Natural killer cell (primary cell): ENCODE measurements at places on chromosomes 5 and 9.

- no peaks in the 10 kb centered on the region for H3K36me3 ChIP-seq
- H3K27ac ChIP-seq = no peak overlapping the region
- H3K27me3 ChIP-seq = no peaks in the 10 kb centered on the region
- no peak overlapping the region for H3K4me3 ChIP-seq
- no peak for DNase-seq
- no peaks in the 10 kb centered on the region for H3K4me1 ChIP-seq
Measured at GRCh38 chr9:89778100-89779090, 173.6 kb downstream of the GADD45G start.

DNA sequence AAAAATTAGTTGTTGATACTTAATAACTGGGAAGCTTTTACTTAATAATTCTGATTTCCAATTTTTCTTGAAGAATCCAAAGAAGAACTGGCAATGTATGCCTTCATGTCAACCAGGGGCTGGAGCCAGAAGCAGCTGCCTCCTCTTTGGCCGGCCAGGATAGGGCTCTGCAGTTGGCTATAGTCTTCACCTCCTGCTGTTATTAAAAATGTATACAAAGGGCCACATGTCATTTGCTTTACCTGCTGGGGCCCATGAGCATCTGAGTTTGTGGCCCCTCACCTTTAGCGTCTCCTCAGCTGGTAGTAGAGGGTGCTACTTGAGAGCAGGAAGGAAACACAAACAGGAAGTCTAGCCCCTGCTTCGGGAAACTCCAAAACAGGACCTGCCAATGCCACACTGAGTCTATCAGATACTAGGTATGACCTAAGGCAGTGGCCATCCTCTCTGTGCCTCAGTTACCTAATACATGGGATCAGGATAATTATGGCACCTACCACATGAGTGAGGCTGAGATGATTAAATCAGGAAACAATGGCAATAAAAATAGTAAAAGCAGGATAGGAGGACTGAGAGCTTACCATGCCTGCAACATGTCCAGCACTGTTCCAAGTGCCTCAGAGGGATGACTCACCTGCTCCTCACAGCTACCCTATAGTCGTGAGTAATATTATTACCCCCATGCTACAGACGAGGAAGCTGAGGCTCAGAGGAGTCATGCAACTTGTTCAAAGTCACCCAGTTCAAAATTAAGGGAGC lies 21.3 kb downstream of the CCDC69 start:
- peak overlapping the region; percentile 50 for H3K27ac ChIP-seq
- H3K4me3 ChIP-seq = no peak overlapping the region
- H3K27me3 ChIP-seq = no peaks in the 10 kb centered on the region
- peaks cover 54% of the 10 kb centered on the region for H3K36me3 ChIP-seq
- H3K4me1 ChIP-seq = peaks cover 23% of the 10 kb centered on the region

DNA sequence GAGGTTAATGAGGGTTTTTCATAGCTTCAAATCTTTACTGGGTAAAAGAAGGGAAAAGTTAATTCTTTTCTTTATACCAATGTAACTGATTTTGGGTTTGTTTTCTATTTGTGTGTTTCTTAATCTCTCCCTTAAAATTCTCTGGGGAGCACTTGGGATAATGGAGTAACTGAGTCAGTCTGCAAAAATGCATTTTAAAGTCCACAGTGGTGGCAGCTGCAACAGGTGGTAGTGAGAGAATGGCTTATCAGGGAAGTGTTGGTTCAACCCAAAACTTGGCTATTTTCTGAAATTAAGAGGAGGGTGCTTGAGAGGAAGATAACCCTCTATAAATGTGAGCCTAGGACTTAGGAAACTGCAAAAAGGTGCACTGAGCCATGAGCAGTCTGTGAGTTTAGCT lies 39.9 kb upstream of the ASTN2 start:
- no peak overlapping the region for H3K27ac ChIP-seq
- no peaks in the 10 kb centered on the region for H3K36me3 ChIP-seq
- H3K27me3 ChIP-seq = no peaks in the 10 kb centered on the region
- H3K4me1 ChIP-seq = no peaks in the 10 kb centered on the region
- H3K4me3 ChIP-seq = no peak overlapping the region
- no peak for DNase-seq

DNA sequence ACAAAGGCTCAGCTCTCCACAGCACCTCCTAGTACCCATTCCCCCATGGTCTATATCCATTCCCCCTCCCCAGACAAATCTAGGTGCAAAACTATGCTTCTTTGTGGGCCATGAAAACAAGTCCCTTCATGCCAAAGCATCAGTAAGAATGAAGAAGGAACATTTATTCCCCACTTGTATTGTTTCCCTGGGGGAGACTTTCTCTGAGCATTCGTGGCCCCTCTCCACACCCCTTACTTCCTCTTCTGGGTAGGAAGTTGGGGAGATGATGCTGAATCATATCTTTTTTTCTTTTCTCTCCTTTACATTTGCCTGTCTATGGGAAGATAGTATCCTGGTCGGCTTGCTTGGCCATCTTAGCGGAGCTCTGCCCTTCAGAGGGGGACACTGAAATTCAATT lies 246.8 kb downstream of the NSG2 start:
- no peak overlapping the region for H3K27ac ChIP-seq
- H3K36me3 ChIP-seq = no peaks in the 10 kb centered on the region
- H3K27me3 ChIP-seq = no peaks in the 10 kb centered on the region
- H3K4me3 ChIP-seq = no peak overlapping the region
- no peaks in the 10 kb centered on the region for H3K4me1 ChIP-seq

DNA sequence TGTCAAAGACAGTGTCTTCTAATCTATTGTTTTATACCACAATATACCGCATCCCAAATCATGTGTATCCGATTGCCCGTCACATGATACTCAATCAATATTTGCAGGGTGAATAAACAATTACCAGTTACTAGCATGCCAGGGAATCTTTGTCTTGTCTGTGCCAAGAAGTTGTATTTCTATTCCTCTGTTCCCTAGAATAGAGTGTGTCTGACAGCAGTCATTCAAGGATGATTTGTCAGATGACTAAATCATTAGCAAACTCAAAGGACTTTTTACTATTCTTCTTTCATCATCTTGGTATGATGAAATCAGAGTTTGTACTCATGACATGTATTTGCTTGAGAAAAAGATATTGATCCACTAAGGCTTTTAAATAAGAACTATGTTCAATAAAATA lies 348.8 kb downstream of the HTR1A start:
- H3K27ac ChIP-seq = no peak overlapping the region
- no peaks in the 10 kb centered on the region for H3K27me3 ChIP-seq
- H3K4me3 ChIP-seq = no peak overlapping the region
- H3K4me1 ChIP-seq = no peaks in the 10 kb centered on the region

- H3K27me3 ChIP-seq = no peaks in the 10 kb centered on the region
- DNase-seq = no peak
- no peak overlapping the region for H3K27ac ChIP-seq
Measured at GRCh38 chr5:78899922-78900362, 85.2 kb downstream of the ARSB start.

DNA sequence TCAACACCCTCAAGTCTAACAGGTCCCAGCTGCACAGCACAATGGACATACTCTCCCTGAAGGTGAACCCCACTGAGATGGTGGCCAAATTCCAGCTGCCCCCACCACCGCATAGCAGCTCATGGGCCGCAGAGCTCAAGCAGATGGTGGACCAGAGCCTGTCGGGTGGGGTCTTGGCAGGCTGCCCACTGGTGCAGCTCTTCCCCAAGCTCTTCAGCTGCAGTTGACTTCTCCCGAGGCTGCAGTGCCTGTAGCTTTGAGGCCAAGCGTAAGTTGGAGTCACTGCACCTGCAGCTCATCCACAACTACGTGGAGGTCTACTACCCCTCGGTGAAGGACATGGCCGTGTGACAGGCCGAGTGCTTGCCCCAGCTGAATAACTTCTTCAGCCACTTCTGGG lies 56.6 kb upstream of the SPTLC1 start:
- no peaks in the 10 kb centered on the region for H3K4me1 ChIP-seq
- DNase-seq = no peak
- H3K4me3 ChIP-seq = no peak overlapping the region
- H3K27ac ChIP-seq = no peak overlapping the region

GRCh38 chr5:171496456-171496855 lies 77.0 kb downstream of the FGF18 start:
- H3K4me1 ChIP-seq = no peaks in the 10 kb centered on the region
- H3K27ac ChIP-seq = no peak overlapping the region
- no peaks in the 10 kb centered on the region for H3K27me3 ChIP-seq
- H3K4me3 ChIP-seq = no peak overlapping the region

DNA sequence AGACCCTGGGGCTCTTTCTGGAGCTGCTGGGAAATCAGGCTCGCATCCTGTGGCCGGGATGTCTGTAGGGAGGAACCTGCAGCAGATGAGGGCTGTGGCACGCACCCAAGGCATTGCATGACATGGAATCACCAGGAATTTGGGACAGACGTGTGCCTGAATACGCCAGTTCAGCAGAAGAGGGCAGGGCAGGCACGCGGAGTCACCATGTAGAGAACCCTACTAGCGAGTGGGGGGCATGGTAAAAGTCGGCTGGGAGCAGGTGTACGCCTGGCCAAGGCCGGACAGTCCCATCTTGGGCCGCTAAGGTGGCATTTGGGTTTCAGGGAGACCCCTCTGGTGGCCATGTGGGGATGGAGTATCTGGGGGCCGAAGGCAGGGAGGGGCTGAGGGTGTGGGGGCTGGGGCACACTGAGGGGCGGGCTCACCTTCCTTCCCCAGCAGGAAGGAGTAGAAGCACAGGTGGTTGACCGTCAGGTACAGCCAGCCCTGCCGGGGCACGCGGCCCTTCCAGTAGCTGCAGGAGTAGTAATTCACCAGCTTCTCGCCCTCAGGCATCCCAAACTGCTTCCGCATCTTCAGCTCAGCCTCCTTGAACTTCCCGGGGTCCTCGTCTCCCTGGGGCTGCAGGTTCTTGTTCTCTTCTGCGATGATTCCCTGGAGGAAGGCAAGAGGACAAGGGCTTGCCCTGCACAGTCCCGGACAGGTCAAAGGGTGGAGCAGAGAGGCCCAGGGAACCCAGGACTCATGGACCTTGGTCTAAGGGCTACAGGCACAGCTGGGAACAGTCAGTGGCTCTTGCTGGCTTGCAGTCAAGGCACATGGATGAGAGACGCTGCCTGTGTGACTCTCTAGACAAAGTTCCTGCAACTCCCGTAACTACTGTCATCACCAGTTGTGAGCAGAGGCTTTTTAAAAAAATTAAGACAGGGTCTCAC lies 13.5 kb downstream of the TBC1D9B start:
- H3K4me1 ChIP-seq = no peaks in the 10 kb centered on the region
- no peak overlapping the region for H3K27ac ChIP-seq
- no peak for DNase-seq
- no peaks in the 10 kb centered on the region for H3K27me3 ChIP-seq
- peaks cover 67% of the 10 kb centered on the region for H3K36me3 ChIP-seq

DNA sequence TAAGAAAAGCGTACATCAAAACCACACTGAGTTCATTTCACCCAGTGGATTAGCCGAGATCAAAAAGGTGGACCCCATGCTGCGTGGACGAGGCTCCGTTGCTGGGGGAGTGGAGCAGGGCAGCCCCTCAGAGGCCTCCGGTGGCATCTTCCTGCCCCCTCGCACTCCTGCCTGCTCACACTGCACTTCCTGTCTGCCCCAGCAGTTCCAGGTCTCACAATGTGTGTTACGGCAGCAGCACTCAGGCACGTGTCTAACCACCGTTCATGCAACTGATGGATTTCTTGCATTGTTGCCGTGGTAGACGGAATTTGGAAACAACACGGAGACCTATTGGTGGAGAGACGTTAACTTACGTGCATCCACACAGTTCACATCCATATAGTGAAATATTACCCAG lies 196.6 kb upstream of the OTULINL start:
- H3K27me3 ChIP-seq = no peaks in the 10 kb centered on the region
- no peaks in the 10 kb centered on the region for H3K4me1 ChIP-seq
- no peak overlapping the region for H3K4me3 ChIP-seq
- no peak overlapping the region for H3K27ac ChIP-seq
- peak; percentile 24 for DNase-seq

DNA sequence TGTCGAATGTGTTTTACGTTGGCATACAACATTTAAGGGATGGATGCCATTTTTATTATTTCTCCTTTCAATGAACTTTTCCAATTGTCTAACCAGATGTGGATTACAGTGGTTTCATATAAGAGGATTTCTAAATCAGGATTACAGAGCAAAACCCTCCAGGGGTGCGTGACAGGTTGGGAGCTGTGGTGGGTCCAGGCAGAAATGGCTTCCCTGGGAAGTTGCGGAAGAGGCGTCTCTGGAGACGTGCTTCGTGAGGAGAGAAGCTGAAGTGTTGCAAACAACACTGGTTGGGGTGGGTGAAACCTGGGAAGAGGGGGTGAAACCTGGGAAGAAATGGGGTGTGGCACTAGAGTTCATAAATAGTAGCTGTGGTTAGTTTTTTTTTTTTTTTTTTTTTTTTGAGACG lies 4.5 kb upstream of the RPL26L1 start:
- H3K36me3 ChIP-seq = peaks cover 9% of the 10 kb centered on the region
- no peak overlapping the region for H3K4me3 ChIP-seq
- H3K4me1 ChIP-seq = peaks cover 10% of the 10 kb centered on the region
- no peak for DNase-seq
- no peak overlapping the region for H3K27ac ChIP-seq
- no peaks in the 10 kb centered on the region for H3K27me3 ChIP-seq

- DNase-seq = no peak
- no peak overlapping the region for H3K27ac ChIP-seq
- no peaks in the 10 kb centered on the region for H3K27me3 ChIP-seq
Measured at GRCh38 chr9:10774051-10774450, 161.2 kb upstream of the PTPRD start.

DNA sequence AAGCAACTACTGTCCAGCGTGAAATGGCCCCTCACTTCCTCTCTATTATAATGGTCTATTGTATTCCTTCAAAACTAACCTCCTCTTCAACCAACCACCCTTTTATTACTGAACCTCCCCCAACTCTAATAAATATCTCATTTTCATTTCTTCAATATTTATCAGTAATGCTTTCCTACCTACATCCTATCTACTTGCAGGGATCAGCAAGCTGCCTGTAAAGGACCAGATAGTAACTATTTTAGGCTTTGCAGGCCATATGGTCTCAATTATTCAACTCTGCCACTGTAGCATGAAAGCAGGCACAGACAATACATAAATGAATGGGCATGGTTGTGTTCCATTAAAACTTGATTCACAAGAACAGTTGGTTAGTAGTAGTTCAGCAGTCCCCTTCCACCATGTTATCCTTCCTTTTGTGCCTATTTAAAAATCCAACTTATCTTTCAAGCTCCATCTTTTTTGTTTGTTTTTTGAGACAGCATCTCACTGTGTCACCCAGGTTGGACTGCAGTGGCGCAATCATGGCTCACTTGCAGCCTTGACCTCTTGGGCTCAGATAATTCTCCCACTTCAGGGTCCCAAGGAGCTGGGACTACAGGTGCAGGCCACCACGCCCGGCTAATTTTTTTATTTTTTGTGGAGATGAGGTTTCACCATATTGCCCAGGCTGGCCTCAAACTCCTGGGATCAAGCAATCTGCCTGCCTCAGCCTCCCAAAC lies 45.8 kb downstream of the PCDHGC5 start:
- no peaks in the 10 kb centered on the region for H3K4me1 ChIP-seq
- no peak overlapping the region for H3K4me3 ChIP-seq
- peaks cover 62% of the 10 kb centered on the region for H3K36me3 ChIP-seq

- no peak overlapping the region for H3K4me3 ChIP-seq
- H3K4me1 ChIP-seq = no peaks in the 10 kb centered on the region
- H3K36me3 ChIP-seq = peaks cover 3% of the 10 kb centered on the region
- no peak overlapping the region for H3K27ac ChIP-seq
- no peaks in the 10 kb centered on the region for H3K27me3 ChIP-seq
- no peak for DNase-seq
Measured at GRCh38 chr5:95884017-95884325, 61.4 kb upstream of the GLRX start.

GRCh38 chr5:110338341-110339083 lies 388.0 kb downstream of the TMEM232 start:
- no peaks in the 10 kb centered on the region for H3K27me3 ChIP-seq
- no peak overlapping the region for H3K4me3 ChIP-seq
- no peaks in the 10 kb centered on the region for H3K4me1 ChIP-seq
- DNase-seq = no peak
